ENCODE measurements at places on chromosomes 2 and 18.

DNA sequence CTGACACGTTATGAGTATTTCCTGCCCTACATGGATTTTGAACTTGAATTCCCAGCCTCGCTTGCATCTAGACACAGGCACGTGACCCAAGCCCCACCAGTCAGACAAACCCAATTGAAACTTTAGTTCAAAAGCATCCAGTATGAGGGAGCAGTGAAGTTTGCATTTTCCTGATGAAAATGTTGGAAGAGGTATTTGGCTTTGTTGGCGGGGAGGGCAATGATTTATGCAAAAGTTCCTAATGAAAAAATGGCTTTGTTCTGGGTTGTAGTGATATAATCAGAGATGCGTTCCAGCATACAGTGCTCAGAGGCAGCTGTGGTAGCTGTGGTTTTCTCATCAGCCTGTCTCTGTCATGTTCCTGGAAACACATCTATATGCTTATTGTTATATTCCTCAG is 36.8 kb upstream of the CPS1 start:
- DNase-seq: no peak

DNA sequence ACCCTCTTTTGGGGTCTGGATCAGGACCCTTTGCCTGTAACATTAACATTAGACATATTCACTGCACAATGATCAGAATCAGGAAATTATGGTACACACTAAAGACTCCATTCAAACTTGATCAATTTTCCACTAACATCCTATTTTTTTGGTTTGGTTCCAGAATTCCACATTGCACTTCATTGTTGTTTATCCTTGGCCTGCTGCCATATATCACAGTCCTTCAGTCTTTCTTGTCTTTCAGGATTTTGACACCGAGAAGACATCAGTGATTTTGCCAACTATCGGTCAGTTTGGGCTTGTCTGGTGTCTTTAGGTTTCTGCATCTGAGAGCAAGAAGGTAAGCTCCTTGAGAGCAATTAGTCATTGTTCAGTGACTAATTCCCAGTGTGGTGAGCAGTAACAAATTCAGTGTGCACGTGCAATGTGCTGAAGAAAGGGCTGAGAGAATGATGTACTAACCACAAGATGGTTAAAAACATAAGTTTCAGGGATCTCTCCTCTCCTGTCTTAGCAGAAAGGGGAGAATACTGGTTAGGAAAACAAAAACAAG is 23.5 kb downstream of the MARCHF4 start:
- DNase-seq: no peak

DNA sequence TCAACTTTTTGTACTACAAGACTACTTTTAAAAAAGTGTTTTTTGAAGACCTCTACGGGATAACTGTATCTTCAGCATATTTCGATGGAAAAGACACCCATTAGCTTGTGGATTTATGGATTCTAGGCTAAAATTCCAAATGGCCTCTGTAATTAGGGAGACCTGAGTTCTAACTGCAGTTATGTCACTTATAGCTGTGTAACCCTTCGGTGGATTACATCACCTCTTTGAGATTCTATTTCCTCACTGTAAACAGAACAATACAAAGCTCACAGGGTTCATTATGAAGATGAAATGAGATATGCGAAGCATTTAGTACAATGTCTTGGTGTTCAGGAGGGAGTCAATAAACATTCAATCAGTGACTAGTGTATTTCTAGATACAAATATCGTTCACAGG is 24.2 kb downstream of the LMAN2L start:
- no peak for DNase-seq

DNA sequence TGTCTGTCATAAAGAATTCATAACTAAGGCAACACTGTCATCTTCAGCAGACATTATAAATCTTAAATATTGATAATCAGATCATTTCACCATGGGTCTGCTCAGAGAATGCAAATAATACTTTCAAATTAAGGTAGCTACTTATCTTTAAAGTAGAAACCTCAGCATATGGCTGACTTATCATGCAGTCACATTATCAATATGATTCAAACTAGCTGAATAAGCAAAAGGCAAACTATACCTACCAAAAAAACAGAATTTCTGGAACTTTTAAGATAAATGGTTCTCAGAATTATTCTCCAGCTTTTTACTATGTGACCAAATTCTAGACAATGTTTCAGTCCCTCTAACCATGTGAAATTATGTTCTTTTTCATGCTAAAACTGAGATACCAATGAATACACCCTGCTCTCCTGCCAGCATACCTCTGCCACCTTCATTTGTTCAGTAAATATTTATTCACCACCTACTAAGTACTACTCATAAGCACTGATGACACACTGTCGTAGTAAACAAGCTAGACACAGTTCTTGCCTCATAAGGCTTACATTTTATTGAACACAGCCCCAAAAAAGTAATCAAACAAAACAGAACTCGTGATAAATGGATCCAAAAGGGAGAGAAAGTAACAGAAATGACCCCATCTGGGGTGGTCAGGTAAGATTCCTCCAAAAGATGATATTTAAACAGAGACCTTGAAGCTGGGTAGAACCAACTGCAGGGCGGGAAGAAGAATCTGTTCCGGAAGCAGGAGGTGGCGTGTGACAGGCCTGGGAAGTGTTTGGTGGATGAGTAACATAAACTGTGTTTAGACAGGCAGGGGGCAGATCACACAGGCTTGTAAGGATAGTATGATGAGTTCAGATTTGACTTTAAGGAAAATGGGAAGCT is 17.7 kb downstream of the SPIRE1 start:
- DNase-seq: no peak

- no peak for DNase-seq
Observed at GRCh38 chr2:98458667-98459380, 14.2 kb downstream of the INPP4A start.

DNA sequence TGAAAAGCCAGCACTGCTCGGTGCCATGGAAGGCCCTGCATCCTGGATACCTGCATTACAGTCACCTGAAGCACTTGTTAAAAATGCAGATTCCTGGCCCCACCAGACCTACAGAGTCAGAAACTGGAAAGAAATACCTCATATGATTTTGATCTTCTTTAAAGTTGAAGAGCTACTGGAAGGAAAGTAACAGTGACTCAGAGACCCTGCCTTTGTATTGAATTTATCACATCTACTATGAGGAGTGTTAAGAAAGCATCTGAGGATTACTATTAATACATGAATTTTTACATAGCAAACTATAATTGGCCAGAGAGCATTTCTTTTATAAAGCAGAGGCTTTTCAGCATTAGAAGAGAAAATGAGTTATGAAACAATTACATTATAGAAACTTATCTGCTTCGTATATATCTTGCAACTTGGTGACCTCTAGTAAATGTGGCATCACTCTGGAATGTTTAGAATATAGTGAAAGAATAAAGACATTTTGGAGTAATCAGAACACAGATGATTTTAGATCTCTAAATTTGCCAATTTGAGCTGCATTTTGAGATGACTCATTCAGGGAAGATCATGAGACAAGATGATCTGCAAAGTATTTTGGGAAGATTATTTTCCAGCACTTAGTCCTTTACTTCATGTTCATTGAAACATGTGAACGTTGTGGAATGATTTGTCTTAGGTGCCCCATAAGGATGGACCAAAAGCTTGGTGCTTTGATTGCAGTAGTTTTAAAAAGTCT is 12.2 kb downstream of the PTPRM start:
- DNase-seq: no peak

DNA sequence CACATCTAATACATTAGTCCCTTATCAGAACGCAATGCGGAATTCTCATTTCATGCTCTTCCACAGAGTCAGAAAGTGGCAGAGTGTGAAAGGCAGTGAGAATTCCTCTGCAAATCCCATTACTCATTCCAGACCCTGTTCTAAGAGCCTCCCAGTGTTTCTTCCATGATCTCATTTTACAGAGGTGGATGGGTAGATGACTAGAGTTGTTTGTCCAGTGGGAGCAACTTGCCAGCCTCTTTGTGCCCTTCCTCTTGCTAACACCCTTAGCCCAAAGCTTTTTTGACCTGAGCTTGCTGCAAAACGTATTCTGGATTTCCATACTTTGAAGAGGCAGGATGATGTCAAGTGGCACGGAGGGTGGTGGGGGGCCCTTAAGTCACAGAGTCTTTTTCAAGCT is 467.7 kb upstream of the RGPD4 start:
- DNase-seq: no peak

DNA sequence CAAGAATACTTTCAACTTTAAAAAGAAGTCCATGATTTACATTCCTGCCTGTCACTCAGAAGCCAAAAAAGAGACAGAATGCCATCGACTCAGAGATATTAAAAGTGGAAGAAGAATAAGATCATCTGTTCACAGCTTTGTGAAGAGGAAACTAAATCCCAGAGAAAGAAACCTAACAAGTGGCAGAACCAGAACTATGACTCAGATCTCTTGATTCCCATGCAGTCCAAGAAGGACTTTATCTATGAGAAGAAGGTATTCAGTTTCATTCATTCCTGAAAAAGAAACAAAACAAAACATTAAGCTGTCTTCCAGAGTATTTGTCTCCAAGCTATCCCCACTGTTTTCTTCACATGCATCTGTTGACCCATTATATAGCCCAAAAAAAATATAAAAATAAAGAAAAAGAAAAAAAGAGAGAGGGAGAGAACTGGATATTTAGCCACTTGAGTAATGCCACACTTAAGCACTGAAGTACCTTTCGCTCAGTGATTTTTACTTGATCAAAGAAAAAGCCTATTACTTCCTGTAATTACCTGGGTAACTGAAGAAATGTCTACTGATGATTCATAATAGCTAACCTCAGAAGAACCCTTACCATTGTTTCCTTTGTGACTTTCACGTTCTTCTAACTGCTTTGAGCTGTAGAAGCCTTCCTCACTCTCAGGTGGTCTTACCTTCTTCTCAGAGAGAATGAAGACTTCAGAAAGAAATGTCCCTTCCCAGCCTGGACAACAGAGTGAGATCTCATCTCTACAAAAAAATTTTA is 17.7 kb upstream of the AKAIN1 start:
- no peak for DNase-seq

DNA sequence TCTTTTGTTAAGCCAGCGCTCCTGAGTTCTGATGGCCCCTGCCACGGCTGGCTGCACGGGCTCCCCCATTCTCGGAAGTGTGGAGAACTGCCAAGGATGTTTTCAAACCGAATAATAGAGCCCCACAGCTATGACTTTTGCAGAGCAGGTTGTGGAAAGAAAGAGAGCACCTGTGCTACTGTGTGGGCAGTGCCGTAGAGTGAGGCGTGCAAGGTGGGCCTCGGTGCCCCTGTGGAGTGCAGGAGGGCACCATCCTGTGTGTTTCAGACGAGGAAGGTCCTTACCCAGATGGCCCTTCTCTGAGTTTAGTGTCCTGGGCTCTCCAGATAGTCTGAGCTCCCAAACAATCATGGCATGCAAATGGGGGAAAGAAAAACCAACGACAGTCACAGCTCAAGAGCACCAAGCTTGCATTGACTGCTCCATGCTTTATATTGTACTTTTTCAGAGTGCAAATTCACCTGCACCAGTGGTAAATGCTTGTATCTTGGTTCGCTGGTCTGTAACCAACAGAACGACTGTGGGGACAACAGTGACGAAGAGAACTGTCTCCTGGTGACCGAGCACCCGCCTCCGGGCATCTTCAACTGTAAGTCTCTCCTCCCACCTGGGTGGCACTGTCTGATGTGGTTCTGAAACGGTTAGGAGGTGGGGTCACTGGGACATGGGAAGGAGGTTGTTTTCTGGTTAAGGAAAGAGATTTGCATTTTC is 219.4 kb downstream of the LDLRAD4 start:
- DNase-seq: no peak

GRCh38 chr2:221554769-221555493 is 17.2 kb downstream of the EPHA4 start:
- no peak for DNase-seq

- DNase-seq: no peak
Observed at GRCh38 chr2:15858466-15858865, 81.9 kb upstream of the MYCN start.

GRCh38 chr2:175154661-175155082 is 13.3 kb downstream of the ATF2 start:
- DNase-seq: no peak

GRCh38 chr2:105142239-105142638 is 99.3 kb upstream of the GPR45 start:
- DNase-seq: no peak

- no peak for DNase-seq
Observed at GRCh38 chr18:48468151-48468550, 59.0 kb upstream of the ZBTB7C start.

- DNase-seq: no peak
Observed at GRCh38 chr2:1319393-1319792, 93.9 kb upstream of the TPO start.

DNA sequence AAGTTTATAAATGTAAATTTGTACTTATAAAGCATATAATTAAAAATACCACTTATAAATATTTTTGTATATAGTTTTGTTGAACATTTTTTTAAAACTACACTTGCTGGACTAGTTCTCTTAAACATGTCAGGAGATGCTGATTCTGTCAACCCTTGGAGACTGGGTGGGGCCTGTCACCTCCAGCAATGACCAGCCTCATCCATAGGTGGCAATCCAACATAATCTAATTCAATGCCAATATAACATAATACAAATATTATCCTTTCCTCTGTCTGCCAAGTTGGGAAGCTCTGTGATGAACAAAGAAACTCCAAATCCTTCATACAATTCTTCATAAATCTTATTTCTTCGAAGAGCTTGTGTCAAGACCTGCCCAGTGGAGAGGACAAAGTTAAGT is 140.4 kb downstream of the RBMS1 start:
- DNase-seq: no peak

GRCh38 chr2:205366336-205367060 is 315.8 kb upstream of the NRP2 start:
- DNase-seq: no peak

DNA sequence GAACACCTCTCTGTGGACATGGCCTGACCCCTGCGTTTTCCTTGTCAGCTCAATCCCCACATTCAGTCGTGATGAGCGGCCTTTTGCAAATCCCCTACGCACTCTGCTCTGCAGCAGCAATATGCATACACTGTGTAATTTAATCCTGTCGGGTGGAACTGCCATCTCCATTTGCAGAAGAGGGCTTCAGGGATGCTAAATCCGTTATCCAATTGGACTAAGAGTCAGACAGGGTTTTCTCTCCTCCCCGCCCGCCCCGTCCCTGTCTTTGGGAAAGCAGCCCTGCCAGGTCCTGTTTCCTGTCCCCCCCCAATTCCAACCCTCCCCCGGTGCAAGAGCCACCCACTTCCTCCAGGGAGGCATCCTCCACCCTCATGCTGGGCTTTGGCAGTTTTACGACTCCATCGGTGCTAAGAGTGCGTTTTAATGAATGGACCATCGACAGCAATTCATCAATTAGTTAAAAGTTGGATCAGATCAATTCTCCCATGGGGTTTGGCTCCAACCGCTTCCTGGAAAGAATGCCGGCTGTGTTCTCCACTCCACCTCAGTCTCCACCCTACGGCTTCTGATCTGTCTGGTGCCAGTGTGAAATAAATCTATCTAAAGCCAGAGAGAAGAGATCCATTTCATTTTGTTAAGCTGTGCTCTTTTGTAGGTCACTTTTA is 53.5 kb upstream of the ASAP2 start:
- no peak for DNase-seq

All from esophagus squamous epithelium (tissue), 5 donors.